ENCODE measurements at places on chromosomes 6 and 20. TPM values are rescaled to one million over a fixed set of nuclear protein-coding genes. Genes with fewer than 3 reads are reported as not detected.

DNA sequence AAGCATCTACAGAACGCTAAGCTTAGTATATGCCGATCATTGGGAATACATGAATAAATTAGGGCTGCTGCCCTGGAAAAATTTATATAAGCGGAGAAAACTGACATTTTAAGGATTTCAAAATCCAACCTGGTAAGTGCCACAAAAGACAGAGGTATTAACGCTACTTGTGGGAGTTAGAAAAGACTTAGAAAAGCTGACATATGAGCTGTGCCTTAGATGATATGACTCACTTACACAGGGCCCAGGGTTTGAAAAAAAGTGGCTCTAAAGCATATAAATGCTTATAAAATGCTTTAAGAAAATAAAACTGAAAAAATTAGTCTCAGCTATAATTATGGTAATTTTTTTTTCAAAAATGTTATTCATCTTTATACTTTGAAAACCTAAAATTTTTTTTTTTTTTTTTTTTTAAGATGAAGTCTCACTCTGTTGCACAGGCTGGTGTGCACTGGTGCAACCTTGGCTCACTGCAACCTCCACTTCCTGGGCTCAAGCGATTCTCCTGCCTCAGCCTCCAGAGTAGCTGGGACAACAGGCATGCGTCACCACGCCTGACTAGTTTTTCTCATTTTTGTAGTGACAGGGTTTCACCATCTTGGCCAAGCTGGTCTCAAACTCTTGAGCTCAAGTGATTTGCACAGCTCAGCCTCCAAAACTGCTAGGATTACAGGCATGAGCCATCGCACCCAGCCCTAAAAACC is 25.7 kb downstream of the EPB41L2 start:
- no peak for DNase-seq

DNA sequence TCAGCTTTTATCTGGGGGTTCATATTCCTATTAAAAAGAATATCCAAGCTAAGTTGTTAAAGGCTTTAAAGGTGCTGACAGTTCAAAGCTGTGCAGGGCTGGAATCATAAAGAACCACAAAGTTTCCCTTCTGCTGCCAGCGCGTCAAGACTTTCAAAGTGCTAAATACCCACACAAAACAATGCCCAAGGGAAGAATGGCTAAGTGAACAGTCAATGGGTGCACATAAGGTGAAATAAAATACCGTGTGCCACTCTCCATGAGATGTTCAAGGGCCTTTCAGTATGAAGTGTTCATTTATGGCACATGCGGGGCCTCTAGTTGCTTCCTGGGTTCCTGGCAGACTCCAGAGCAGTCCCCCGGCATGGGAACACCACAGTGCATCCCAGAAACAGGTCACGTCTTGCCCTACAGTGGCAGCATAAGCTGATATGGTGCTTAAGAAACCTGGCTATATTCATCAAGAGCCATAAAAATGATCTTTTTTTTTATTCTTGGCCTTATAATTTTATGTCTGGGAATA is 14.1 kb downstream of the TXNDC5 start:
- no peak for DNase-seq

DNA sequence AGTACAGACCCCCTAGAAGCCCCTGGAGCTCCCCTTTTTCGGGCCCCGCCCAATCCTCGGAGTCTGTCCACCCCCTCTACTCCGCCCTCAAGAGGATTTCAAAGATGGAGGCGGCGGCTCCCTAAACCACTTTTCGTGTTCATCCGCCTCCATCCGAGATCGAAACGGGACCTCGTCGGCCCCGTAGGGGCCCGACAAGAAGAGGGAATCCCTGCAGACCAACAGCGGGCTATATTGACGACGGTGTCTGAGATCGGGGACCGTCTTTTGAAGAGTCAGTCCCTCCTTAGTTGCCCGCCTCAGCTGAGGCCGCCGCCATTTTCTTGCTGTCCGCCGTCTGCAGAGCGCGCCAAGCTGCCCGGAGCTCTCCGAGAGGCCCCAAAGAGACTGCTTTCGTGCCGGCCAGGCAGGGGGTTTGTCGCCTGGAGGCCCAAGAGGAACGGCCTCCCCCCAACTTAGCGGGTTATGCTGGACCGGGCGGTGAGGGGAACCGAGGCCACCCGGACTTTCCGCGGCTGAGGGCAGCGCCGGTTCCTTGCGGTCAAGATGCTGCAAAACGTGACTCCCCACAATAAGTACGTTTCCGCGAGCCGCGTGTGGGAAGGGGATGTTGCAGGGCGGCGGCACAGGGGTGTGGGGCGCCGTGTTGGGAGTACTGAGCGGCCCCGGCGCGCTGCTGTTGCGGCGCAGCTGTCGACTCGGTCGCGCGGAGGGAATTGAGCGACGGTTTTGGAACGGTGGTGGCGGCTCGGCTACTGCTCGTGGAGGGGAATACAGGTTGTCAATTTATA is 4.2 kb downstream of the BRD2 start:
- DNase-seq, result no peak

DNA sequence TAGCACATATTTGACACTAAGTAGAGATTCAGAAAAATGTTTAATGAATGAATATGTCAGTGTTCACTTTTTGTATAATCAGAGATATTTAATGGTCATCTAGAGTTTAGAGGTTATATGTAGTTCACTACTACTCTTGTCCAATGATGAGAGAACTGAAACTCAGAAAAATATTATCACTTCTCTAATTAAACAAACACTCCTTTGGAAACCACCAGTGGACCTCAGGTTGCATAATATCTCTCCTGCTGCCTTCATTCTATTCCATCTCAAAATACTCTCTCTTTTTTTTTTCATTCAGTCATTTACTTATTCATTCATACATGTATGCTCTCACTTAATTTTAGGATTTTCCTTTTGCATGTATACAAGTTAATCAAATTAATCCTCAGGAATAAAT is 423.1 kb upstream of the RNF217 start:
- DNase-seq, result no peak

GRCh38 chr6:118469468-118469867 is 78.6 kb upstream of the PLN start:
- no peak for DNase-seq

DNA sequence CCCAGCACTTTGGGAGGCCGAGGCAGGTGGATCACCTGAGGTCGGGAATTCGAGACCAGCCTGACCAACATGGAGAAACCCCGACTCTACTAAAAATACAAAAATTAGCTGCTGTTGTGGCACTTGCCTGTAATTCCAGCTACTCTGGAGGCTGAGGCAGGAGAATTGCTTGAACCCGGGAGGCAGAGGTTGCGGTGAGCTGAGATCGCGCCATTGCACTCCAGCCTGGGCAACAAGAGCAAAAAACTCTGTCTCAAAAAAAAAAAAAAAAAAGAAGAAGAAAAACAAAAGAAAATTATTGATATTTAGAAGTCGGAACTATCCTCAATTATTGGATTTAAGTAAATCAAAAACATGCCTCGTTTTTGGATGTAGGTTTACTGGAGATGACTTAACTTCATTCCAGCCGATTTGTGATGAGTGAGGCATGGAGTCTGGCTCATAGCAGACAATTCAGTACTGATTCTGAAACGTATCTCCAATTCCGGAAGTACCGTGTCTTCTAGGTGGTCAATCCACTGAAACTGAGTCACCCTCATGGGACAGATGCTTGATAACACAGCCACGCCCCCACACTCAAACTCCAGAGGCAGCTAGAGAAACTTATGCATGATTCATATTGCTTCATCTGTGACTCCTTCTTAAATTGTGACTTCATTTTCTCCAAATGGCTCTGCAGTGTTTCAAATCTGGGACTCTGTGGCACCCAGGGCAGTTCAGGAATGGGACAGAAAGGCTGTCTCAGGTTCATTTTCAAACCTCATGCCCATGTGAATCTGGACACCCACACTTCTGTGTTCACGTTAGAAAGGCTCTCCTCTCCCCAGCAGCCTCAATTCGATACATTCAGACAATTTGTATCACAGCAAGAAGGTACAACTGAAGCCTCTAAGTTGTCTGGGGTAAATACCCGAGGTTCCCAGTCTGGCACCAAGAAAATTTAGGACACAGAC is 110.4 kb upstream of the ARMC2 start:
- DNase-seq, result no peak

DNA sequence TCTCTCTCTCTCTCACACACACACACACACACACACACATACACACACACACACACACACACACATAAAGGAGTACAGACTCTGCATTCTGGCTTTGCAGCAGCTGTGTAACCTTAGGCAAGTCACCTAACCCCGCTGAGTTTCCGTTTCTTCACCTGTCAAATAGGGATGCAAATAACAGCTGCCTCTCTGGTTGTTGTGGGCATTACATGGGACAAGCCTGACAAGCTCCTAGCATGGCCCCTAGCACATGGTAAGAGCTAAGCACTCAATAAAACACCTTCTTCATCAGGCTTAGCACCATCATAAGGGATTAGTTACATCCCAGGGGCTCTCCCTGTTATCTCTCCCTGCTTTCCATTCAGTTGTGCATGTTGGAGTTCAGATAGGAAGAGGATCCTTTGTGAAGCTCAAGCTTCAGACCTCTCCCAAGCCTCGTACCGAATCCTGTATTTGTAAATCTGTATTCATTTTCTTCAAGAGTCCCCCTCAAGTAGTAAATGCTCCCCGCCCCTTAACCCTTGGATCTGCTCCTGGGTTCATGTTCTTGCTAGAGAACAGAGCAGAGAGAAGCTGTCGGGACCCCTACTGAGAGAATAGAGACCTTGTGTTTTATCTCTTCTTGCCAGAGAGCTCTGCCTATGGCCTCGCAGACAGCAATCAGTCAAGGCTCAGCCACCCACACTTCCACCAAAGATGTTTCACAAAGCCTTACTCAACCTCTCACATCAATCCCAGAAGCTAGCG is 2.2 kb downstream of the SLC13A3 start:
- no peak for DNase-seq

GRCh38 chr6:169045486-169045885 is 208.2 kb downstream of the THBS2 start:
- no peak for DNase-seq

GRCh38 chr6:17454316-17455005 is 61.1 kb downstream of the CAP2 start:
- DNase-seq, result no peak

DNA sequence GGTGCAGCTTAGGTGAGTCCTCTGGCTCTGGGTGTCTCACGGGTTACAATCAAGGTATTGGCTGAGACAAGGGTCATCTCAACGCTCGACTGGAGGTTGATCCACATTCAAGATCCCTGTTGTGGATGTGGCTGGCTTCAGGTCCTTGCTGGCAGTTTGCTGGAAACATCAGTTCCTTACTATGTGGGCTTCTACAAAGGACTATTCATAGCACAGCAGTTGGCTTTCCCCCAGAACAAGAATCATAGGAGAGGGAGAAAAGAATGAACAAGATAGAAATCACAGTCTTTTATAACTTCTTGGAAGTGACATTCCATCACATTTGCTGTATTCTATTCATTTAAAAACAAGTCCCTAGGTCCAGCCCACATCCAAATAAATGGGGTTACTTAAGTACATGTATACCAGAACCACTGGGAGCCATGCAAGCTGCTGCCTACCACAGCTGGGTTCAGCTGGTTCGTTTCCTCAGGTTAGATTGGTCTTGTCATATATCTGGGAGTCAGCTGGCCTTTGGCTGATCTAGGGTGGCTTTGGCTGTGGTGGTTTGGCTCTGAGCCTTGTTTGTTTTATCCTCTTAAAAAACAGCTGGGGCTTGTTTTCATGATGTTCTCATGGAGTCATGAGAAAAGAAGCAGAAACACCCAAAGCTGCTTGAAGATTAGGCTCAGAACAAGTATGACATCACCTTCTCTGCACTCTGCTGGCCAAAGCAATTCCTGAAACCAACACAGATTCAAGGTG is 433.2 kb upstream of the SPTLC3 start:
- DNase-seq, result no peak

DNA sequence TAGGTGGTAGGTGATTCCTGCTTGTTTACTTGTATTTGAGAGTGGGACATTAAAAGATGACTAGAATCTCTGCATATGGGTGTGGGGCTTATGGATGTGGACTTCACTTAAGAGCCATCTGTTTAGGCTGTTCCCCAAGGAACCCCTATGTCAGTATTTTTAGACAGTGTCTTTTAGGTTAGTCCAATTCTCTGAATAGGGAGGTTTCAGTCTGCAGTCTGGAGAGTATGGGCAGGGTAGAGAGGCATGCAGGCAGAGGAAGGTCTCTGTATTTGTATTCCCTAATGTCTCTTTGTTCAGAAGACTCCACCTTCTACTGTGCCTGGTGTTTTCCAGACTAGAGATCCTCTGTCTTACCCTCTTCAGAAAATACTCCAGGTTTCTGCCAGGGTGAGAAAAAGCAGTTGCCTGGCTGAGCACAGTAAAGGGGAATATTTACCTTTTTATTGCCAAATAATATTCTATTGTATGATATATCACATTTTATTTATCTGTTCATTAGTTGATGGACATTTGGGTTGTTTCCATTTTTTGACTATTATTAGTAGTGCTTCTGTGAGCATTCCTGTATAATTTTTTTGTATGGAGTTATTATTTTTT is 19.1 kb downstream of the SLX4IP start:
- no peak for DNase-seq

DNA sequence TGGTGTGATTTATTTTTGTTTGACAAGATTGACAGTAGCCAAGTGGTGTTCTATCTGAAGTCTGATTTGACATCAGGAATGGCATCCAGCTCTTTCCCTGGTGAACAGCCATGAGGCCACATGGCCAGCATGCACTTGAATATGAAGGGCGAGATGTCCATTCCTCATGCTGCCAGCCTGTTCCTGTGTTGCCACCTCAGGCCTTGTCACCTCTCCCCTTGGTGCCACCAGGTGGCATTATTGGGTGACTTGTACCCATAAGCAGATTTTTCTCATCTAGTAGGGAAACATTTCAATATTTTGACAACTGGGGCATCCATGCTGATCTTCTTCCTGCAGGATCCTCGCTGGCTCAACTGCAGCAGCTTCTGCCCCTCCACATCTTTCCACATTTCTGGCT is 199.1 kb downstream of the ERMARD start:
- no peak for DNase-seq

DNA sequence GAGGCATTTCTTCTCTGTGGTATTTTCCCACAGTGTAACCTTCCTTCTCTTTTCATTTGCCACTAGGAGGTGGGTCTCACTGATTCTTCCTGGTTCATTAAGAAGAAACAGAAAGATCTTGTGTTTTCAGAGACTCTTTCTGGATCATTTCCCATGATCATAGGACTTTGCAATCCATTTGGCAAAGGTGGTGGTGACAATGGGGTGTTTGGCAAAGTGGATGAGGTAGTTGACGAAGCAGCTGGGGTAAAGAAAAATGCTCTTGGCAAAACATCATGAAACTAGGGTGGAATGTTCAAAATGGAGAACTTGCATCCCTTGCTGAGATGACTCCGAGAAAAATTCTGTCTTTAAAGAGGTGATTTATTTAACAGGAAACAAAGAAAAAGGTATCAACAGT is 50.6 kb downstream of the TRAF3IP2 start:
- DNase-seq, result no peak

DNA sequence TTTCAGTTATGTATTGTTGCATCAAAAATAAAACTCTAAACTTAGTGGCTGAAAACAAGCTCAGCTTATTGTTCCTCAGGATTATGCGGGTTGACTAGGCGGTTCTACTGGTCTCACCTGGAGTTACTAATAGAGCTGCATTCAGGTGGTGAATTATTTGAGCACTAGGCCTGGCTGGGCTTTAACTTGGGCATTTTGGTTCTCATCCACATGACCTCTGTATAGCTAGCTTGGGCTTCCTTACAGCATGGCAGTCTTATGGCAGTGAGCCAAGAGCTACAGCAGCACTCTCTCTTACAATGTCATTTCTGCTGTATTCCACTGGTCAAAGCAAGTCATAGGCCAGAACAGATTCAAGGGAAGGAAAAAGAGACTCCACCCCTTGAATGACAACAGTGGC is 1.6 kb downstream of the PGBD1 start:
- no peak for DNase-seq

Gene UNC93A
- 3.7 TPM for polyA plus RNA-seq

Gene DEFB127
- not detected for polyA plus RNA-seq

Gene TMEM239
- not detected for polyA plus RNA-seq

Gene ELOVL4
- polyA plus RNA-seq, result 8.0 TPM

Gene MLN
- polyA plus RNA-seq, result 2.4 TPM

Gene THEMIS
- polyA plus RNA-seq, result 0.06 TPM

Gene NRSN1
- polyA plus RNA-seq, result 2.9 TPM
